ENCODE measurements at places on chromosomes 5 and 9.

DNA sequence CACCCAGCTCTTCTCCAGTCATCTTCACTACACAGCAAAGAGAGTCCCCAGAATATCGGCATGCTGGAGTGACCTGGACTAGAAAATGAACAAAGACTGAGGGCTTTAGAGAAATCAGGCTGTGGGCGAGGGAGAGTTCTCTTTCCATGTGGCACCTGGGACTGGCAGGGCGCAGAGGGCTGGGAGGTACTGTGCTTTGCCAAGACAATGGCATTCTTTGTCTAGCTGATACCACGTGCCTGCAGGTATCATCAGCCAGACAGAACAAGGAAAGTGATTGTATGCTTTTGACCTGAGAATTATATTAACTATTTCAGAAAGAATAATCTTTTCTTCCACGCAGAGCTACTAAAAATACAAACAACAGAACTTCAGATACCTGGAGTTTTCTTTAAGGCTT lies 30.5 kb downstream of the DDX31 start:
- DNase-seq, result no peak

DNA sequence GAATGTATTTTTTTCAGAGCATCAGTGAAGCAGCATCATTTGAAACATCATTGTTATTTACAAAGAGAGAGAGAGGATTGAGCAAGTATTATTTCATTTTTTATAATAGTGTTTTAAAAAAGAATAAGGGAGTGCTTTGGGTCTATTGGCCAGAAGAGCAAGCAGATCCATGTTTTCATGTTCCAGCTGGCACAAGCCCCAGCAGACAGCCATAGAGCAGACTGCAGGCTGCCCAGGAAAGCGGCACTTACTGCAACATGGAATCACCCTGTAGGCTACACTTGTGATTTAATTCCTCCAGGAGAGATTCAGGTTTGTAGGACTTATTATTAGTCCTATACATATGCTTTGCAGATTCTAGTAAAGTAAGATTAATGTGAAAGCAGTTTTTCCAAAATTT lies 407.0 kb upstream of the GRAMD2B start:
- DNase-seq, result no peak

- no peak for DNase-seq
These were observed 155.6 kb upstream of the ZNF618 start for GRCh38 chr9:113720495-113720894.

GRCh38 chr5:102624405-102624804 lies 125.6 kb upstream of the SLCO6A1 start:
- no peak for DNase-seq

DNA sequence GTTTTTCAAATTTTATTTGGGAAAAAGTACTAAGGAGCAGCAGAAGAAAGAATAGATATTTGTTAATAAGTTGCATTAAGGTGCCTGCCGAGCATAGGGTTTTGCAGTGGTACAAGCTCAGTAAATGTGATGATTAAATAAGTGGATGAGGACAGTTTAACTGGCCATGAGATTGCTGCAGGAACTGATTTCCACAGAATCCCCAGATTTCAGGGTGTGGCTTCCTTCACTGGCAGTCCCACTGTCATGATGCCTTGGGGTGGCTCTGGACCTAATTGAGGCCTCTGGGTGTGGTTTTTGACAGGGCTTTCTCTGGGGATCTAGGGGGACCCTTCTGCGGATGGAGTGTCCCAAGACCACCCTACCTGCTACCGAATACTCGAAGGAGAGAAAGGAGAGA lies 1.4 kb downstream of the PHF24 start:
- DNase-seq, result no peak

GRCh38 chr5:65913519-65913918 lies 12.9 kb upstream of the ERBIN start:
- DNase-seq, result no peak

DNA sequence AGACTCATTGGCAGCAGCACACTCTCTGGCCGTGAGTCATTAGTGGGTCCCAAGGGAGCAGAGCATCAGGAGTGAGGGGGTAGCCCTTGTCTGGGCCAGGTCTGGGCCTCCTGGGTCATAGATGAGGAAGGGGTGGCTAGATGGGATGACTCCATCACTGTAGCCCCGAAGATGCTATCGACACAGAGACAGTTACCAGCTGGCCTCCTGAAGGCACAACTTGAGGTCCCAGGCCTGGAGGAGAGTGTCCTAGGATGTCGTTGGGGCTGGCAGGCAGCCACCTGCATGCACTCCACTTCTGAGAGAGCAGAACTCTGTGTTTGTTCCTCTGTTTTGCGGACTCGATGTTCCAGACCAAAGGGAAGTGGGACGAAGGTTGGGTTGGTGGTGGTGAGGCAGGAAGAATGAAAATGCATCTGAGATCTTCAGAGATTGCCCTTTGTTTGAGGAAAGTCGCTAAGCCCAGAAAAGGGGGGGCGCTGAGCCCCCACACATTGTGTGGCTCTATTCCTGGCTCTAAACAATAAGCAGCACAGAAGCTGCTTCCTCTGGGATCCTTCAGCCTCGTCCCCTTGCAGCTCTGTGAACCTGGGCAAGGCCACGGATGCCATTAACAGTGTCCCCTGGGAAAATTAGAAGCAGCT lies 4.7 kb downstream of the BTNL9 start:
- no peak for DNase-seq

GRCh38 chr5:52356311-52356918 lies 431.3 kb upstream of the ITGA1 start:
- DNase-seq, result no peak

DNA sequence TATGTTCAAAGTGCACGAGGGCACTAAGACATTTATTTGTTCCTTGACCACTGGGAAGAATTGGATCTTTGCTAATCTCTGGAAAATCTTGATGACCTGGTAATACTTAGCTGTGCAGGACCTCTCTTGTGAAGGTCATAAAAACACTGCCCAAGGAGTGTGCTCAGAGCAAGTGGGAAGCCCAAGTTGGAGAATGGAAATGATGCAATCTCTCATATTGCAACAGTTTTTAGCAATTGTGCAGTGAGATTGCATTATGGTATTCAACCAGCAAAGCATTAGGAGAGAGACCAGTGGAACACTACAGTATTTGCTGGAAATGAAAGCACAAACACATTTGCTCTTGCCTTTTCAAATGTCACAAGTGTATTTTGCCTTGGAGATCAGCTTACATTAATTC lies 34.5 kb downstream of the TXNDC8 start:
- DNase-seq, result peak; percentile 66

DNA sequence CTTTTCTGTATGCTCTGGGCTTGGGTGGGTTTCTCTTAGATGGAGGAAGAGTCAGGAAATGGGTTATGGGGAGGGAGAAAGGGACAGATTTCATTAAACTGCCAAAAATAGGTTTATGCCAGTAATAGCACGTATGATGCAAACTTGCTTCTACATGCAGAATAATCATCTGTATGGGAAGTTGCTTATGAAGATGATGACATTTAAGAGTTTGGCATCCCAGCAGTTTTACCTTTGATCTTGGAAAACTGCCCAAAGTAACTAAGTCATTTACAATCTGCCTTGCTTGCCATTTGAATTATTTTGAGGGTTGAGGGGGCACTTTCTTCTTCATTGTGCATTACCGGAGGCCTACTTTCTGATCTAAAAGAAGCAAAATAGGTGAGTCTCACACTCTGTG lies 282.9 kb upstream of the ANKRD55 start:
- no peak for DNase-seq

DNA sequence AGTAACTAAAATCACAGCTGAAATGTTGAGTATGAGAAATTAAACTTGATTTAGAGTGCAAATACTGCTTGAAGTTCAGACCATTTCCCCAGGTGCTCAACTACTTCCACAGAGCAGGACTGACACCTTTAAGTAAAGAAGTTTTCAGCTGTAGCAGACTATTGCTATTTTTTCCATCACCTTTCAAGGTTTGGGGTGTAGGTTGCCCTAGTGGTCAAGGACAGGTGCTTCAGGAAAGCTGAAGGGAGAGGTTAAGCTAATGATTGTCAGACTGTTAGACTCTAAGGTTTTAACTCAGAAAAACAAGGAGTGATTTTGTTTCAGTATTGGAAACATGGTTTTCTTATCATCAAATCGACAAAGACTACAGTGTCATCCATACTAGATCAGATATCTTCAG lies 162.1 kb downstream of the CCDC192 start:
- DNase-seq, result no peak

GRCh38 chr5:52469420-52469819 lies 318.3 kb upstream of the ITGA1 start:
- DNase-seq, result no peak

DNA sequence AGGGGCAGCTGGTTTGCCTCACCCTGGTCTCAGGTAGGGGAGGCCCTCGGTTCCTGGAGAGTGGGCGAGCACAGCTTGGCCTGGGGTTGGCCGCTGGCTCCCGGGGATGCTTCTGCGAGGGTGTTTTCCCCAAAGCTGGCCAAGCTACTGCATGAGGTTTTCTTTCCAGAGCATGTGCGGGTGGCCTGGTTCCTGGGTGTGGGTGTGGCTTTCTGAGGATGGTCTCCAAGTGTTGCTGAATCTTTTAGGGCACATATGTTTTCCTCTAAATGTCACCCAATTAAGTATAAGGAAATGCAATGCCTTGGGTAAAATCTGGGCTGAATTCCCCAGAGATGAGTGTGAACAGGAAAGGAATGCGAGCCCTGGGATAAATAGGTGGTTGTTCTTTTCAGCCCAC lies 115.8 kb upstream of the ICE1 start:
- DNase-seq, result peak; percentile 31

- DNase-seq, result no peak
These were observed 21.4 kb downstream of the CEP72 start for GRCh38 chr5:633501-633955.

DNA sequence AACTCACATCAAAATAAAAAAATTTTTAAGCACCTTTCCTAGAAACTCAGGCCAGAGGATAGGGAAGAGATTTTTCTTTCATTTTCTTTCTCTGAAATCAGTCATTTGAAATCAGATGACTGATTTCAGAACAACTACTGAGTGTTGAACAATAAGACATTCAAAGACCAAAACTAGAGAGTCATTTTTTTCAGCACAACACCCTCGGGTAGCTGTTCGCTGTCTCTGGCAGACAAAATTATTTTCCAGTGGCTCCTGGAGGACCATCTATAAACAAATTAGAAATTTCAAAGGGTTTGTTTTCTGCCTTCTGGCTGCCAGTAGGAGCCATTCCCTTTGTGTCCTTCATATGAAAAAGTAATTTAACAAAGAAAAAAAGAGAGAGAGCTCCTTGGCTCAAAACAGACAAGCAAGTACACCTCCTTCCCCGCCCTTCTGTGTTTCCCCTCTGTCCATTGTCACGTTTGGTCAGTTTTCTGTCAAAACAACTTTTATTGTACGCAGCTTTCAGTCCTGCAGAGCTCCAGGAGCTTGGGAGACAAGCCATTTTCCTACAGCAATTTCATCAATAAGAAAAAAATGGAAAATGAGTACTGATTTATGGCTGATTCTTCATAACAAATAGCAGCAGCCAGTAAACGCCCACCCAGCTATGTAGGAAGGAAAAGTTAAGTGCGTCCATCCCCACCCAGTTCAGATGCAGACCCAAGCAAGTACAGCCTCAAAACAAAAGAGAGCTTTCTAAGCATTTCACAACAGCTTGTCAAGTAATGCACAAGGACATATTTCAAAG lies 405.2 kb downstream of the ZNF608 start:
- no peak for DNase-seq

DNA sequence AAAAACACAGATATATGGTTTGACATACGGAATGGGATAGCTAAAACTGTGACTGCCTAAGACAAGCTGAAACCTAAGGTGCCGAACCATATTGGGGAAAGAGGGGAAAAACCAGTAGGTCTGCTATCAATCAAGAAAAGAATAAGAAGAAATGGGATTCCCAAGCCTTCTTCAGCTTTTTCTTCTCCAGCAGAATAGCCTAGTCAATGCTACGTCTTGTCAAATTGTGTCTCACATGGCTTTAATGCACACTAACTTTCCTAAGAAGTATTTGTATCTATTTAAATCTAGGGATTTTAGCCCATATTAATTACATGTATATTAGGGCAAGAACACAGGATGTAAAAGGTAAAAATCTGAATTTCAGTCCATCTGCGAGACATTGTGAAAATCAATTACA lies 797 bp upstream of the FBXO38 start:
- no peak for DNase-seq

GRCh38 chr9:138022756-138023393 lies 145.3 kb downstream of the CACNA1B start:
- DNase-seq, result no peak

- DNase-seq, result peak; percentile 94
These were observed 43.1 kb downstream of the SPATA31D1 start for GRCh38 chr9:82031538-82032280.

DNA sequence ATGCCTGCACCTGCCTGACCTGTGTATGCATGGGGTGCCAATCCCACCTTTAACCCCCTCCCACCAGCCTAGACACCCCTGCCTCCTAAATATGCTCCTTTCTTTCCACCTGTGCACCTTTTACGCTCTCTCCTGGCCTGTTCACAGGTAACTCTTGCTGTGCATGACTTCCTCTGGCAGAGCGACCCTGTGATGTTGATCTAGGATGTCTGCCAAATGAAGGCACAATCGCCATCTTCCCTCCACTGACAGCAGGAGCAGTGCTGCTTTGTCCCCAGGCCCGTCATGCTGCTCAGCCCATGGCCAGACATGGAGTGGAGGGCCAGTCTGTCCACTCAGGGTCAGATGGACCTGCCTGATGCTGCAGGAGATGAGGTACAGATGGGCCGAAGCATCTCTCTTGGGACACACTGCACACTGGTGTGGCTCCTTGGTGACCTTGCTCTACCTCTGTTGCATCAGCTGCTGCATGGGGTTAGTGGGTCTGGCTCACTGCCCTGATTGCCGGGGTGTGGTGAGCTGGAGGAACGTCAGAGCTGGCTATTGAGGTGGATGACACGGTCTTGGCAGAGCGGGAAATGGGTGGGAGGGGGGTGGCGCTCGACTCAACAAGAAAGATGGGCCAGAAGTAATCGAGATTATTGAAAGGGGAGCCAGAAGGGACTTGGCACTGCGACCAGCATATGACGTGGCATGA lies 101.7 kb upstream of the PITX1 start:
- DNase-seq, result no peak

DNA sequence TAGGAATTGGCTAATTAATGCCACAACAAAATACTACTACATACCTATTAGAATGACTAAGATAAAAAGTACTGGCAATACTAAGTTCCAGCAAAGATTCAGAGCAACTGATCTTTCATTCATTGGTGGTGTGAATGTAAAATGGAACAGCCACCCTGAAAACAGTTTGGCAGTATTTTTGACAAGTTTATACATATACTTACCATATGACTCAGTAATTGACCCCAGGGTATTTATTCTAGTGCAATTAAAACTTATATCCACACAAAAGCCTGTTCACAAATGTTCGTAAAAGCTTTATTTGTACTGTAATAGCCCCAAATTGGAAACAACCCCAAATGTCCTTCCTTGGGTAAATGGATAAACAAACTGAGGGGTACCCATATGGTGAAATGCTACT lies 270.8 kb upstream of the ACTBL2 start:
- no peak for DNase-seq

- DNase-seq, result no peak
These were observed 188.7 kb downstream of the ROR2 start for GRCh38 chr9:91761362-91761761.

DNA sequence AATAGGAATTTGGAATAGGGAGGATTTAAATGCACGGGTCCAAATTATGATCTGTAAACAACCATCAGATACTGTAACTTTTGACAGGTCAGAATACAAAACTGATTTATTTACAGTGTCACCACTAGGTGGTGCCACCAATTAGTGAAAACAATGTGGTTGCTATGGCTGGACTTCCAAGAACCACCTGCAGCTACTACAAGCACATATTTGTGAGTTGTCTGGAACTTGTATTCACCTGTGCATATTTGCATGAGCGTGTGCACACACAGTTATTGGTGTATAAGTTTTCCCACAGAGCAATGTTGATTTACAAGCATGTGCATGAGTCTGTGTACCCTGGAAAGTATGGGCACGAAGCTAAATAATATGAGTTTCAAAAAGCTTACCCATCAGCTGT lies 3.0 kb upstream of the HRCT1 start:
- no peak for DNase-seq

- no peak for DNase-seq
These were observed 49.5 kb upstream of the SUSD1 start for GRCh38 chr9:112224401-112225289.

All from NCI-H226 (cell line).